Stimulated activated CD4-positive, alpha-beta T cell treated with anti-CD3 and anti-CD28 coated beads, Interleukin-1b, Interleukin-23, amount 100 ng/mL, for 1 hour (primary cell): ENCODE measurements at places on chromosomes 6 and 20.

DNA sequence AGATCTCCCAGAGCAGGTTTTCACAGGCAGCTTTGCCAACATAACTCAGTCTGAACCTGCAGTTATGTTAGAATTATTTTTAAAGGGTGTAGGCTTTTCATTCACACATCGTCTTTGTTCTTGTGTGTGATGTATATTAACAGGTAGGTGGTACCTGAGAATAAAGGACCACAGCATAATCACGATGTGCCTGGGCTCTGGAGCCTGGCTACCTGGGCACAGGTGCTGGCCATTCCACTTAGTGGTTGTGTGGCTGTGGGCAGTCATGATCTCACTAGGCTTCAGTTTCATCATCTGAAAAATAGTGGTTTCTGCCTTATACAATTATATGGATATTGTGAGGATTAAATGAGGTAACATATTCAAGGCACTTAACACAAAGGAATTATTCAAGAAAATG is 6.4 kb downstream of the CD109 start:
- no peak for DNase-seq

DNA sequence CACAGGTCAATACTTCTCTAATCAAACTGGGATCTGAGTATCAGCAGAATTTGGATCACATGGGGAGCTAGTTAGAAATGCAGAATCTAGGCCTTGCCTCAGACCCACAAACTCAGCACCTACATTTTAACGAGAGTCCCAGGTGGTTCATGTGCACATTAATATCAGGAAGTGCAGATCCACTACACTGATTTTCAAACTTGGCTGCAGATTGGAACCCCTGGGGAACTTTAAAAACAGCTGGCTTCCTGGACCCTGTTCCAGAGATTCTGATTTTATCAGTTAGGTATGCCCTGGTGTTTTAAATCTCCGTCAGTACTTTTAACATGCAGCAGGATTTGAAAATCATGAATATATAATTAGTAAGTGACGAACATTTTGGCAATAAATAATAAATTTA is 1.9 kb upstream of the CST8 start:
- no peak for DNase-seq

DNA sequence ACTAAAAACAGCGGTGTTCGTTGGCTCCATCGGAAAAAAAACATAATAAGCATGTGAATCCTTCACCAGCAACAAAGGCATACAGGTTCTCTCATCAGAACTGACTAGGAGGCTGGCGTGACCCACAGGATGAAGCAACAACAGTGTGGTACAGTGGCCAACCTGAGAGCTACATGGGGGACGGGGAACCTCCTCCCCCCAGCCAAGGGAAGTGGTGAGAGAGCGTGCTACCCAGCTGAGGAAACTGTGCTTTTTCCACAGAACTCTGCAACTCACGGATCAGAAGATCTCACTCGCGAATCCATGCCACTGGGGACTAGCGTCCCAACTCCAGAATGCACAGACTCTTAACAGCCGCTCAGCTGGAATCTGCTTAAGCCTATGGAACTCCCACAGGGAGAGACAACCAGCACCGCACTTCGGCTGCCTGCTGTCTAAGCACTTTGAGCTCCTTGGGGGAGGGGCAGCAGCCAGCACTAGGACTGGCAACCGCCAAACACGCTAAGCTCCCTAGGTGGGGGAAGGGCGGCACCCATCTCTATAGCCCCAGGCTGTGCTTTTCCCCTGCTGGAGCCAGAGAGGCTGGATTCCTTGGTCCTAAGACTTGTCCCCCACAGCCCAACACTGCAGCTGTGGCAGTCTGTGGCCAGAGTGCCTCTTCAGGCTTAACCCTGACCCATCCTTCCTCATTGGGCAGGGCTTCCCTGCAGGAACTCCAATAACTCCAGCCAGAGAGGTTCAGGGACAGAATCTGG is 538.3 kb upstream of the BTBD3 start:
- no peak for DNase-seq

DNA sequence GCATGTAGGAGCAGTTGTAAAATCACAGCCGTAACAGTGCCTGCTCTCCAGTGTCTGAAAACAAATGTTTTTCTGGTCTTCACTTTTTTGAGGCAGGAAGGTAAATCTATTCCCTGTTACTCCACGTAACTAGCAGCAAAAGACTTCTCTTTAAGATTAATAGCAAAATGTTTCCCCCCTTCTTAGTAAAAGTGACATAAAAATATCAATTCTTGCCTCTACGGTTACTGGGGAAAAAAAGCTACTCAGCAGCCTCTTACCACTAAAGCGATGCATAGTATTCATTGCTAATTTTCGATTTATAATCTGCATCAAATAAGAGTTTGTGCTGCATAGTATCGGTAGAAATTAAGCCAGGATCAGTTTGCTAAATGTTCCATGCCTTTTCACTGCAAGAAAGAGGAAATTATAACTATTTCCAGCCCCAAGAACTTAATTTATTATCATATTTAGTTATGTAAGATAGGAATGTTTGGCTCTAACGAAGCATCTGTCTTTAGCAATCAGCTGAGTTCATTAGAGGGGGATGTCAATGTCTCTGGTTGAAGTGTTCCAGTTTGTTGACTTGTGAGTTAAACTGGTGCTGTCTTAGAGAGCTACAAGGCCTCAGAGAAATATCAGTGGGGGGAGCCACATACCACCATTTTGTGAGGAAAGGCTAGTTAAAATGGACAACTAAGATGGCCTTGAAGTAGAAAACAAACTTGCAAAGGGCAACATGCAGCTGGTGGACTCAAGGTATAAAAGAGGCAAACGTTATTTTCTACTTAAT is 617 bp upstream of the TSPYL1 start:
- no peak for DNase-seq

GRCh38 chr6:298233-299103 is 6.2 kb downstream of the DUSP22 start:
- DNase-seq: no peak

DNA sequence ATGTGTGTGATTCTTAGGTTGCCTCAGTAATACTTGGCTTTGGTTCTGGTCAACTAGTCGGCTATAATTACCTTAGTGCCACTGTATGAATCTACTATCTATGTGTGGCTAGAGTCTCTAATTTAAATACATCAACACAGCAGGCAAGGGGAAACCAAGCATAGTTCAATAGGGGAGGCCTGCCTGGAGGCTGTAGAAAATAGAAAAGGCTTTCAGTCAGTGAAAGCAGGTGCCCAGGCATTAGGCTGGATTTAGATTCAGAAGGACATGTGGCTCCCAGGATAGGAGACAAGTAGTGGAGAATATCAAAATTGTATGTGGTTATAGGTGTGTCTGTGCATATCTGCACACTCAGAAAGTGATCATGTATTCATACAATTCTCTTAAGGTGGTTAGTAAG is 115.1 kb upstream of the LAMP5 start:
- no peak for DNase-seq

- DNase-seq: no peak
These were observed 43.3 kb downstream of the FYN start for GRCh38 chr6:111829998-111830397.

DNA sequence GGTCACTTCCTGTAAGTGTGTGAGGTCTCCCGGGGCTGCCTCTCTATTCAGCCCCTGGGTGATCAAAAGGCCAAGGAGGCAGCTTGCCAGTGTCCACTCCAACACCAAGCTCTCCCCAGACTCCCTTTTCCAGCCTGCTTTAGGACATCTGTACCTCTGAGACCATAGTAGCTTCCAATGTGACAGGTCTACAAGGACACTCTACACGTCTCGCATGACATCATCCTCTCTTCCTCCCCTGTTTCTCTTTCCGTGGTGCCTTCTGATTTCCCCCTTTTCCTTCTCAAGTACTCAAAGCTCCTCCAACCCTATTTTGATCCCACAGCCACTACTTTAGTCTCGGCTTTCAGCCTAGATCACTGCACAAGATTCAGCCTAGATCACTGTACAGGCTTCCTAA is 26.4 kb downstream of the HLA-F start:
- DNase-seq: no peak

DNA sequence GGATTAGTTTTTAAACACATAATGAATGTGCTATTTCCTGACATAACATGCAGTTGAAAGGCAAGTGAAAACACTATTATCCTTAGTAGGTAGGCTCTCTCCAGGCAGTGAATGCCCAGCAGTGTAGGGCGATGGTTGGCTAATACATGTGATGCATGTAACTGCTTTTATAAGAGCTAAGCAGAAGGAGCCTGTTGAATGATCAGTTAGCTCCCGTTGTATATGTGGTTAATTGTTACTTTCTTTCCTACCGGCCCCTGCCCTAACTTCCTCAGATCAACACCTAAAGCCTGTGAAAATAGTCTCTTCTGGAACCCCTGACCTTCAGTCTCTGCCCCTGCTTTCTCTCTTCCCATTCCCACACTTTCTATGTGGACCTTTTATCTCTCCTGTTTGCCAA is 10.5 kb downstream of the SOX4 start:
- no peak for DNase-seq

DNA sequence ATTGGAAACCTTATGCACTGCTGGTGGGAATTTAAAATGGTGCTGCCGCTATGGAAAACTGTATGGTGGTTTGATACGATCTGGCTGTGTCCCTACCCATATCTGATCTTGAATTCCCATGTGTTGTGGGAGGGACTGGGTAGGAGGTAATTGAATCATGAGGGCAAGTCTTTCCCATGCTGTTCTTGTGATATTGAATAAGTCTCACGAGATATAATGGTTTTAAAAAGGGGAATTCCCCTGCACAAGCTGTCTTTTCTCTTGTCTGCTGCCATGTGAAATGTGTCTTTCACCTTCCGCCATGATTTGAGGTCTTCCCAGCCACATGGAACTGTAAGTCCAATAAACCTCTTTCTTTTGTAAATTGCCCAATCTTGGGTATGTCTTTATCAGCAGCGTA is 4.9 kb downstream of the TAP2 start:
- DNase-seq: no peak

DNA sequence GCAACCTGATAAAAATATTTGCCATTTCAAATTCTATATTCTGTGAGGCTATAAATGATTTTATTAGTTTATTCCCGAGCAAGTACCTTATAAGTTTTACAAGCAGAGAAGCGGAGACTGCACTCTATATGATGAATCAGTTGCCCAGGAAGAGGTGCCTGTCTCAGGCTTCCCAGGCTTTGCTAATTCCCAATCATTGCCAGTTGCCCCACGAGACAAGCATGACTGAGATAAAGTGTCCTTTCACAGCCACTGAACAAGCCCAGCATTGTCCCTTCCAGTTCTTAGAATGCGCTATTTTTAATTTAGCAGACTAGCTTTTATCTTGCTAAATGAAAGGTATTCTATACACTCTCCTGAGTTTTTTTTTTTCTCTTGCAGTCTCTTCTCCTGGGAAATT is 260.7 kb downstream of the ALDH8A1 start:
- DNase-seq: no peak

- no peak for DNase-seq
These were observed 158.1 kb upstream of the RPS6KA2 start for GRCh38 chr6:166785131-166785530.

DNA sequence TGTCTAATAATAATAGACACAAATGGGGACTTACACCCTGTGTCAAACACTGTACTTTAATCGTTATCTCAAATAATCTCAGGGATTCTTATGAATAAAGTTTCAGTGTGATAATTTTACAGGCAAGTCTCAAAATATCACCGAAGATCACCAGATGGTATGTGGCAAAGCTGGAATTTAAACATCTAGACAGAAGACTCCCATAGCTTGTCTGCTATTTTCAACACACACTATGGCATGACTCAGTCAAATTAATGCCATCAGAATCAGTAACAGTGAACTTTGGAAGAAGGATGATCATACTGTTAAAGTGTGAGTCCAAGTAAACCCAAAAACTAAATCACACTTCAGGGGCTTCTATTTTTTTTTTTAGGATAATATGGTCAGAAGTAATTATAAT is 867.6 kb upstream of the FLRT3 start:
- no peak for DNase-seq

DNA sequence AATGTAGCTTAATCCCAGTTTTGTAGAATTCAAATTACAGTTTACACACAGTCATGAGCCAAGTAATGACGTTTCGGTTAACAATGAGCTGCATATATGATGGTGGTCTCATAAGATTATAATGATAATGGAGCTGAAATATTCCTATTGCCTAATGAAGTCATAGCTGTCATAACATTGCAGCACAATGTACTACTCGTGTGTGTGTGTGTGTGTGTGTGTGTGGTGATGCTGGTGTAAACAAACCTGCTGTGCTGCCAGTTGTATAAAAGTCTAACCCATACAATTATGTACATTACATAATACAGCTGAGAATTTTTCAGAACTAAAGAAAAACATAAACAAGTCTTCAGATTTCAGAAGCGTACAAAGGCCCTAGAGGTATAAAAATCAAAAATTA is 66.7 kb upstream of the ARID1B start:
- DNase-seq: no peak

DNA sequence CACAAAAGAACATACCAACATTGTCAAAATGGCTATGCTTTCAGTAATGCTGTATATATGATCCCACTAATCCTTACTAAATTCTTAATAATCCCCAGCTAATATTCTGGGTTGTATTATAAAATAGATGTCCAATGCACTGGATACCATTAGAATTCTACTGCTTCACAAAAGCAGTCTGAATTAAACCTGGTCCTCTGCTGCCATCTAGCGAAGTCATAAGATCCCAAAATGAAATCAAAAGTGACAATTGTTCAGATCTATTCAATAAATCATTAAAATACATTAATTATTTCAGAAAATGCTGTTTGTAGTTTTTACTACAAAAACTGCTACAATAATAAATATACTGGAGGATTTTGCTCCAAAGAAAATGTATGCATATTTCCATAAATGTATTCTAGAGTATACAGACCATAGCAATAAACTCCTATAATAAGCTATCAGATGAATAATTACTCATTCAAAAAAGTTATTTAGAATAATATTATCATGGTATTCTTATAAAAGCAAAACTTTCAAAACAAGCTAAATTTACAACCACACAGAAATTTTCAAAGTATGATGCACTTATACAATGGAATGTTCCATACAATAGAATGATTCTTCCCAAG is 92.6 kb downstream of the RNGTT start:
- peak; percentile 4 for DNase-seq

DNA sequence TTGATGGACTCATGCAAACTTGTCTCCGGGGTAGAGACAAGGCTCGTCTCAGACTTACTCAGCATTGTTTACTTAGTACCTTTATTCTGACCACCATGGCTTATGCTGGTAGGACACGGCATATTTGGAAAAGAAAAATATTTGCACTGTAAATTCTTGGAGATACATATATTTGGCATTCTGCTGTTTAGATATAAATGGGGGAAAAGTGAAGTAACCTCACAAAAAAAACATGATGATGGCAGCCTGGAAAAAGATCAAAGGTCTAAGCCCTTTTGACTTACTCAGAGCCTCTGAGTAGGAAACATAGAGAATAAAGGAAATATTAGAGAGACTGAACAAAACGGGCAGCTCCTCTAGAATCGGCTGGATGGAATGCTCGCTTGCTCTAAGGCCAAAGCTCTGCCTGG is 32.5 kb downstream of the PDE10A start:
- no peak for DNase-seq

DNA sequence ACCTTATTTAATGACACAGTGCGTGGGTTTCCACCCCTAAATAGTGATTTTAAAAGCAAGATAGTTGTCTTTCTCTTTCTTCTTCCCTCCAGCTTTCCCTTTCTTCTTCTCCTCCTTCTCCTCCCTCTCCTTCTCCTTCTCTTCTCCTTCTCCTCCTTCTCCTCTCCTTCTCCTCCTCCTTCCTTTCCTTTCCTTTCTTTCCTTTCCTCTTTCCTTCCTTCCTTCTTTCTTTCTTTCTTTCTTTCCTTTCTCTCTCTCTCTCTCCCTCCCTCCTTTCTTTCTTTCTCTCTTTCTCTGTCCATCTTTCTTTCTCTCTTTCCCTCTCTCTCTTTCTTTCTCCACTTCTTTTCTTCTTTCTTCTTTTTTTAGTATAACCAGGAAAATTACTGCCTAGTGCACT is 670.6 kb downstream of the GRIK2 start:
- no peak for DNase-seq

- DNase-seq: no peak
These were observed 211.4 kb downstream of the ERMARD start for GRCh38 chr6:169962604-169963469.
